ENCODE measurements at places on chromosomes 5 and 9. TPM values are rescaled to one million over a fixed set of nuclear protein-coding genes. Genes with fewer than 3 reads are reported as not detected.

- DNase-seq: no peak
Observed at GRCh38 chr5:170362656-170363055, 26.5 kb downstream of the KCNMB1 start.

GRCh38 chr9:20630241-20630943 is 8.1 kb upstream of the MLLT3 start:
- DNase-seq: no peak

- DNase-seq: no peak
Observed at GRCh38 chr9:114303977-114304376, 18.9 kb upstream of the ORM1 start.

Gene BNC2
- 40.8 TPM for total RNA-seq

GRCh38 chr9:115378758-115379157 is 260.8 kb upstream of the TNC start:
- DNase-seq: no peak
